Tibial nerve (tissue), 4 donors: ENCODE measurements at places on chromosomes 1 and 21.
A peak's percentile ranks its signal among the peaks of the same experiment; 100 is the strongest.

DNA sequence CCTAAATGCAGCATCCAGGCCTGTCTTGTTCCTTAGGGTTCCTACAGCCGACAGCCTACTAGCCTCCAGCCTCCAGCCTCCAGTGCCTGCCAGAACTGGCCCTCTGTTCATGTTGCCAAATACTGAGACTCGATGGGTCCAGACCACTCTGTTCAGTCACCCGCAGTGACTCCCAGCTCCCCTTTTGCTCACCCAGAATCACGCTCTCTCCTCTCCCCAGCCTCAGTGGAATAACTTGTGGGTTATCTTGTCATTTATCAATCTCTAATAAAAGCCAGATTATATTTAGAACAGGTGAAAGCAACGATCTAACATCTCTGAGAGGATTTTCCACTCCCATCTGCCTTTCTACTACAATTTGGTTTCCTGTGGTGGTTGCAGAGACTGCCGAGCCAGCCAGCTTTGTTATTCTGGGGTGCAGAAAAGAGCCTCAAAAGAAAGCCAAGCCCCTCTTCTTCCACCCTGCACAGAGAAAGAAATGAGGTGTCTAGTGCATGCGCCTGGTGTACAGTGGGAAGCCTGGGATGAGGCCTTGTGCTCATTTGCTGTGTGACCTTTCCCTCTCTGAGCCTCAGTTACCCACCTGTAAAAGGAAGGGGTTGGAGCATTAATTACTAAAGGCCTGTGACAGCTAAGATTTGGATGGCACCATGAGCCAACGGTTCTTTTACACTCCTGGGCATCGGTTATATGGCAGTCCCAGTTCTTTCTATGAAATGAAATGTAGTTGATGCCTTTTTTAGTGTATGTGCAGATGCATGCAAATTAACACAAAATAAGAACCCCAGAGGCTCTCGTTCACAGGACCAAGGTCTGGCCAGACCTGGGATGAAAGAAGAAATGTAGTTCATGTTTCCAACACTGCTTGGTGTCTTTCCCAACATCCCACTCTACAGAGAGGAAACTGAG, 42.9 kb upstream of the ID3 start:
- H3K4me1 ChIP-seq = no peaks in the 10 kb centered on the region
- no peak for DNase-seq
- no peak overlapping the region for H3K4me3 ChIP-seq
- H3K36me3 ChIP-seq = no peaks in the 10 kb centered on the region

DNA sequence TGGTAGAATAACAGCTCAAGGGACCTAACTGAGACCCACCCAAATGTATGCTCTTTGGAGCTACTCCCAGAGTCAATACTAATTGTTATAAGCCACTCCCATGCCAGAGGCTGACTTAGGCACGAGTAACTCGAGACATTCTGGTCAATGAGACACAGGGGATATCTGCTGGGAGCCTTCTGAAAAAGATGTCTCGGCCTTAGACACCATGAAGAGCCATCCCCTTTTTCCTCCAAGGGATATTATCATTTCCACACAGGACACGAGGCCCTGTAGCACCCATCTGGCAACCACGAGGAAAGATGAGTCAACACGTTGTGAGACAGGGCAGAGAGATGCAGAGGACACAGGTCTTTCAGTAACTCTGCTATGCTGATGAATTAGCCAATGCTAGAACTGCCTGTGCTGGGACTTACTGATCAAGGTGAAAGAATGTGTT, 30.7 kb downstream of the ITPKB start:
- H3K4me1 ChIP-seq = no peaks in the 10 kb centered on the region
- H3K27me3 ChIP-seq = no peaks in the 10 kb centered on the region
- no peak overlapping the region for H3K27ac ChIP-seq
- no peaks in the 10 kb centered on the region for H3K36me3 ChIP-seq

DNA sequence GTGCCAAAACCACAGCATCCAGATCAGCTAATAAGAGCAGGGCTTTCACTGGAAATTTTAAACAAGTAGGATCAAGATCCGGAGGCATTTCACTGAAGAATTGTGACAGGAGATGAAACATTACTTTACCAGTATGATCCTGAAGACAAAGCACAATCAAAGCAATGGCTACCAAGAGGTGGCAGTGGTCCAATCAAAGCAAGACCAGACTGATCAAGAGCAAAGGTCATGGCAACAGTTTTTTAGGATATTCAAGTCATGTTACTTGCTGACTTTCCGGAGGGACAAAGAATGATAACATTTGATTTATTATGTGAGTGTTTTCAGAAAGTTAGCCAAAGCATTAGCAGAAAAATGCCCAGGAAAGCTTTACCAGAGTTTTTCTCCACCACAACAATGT, 8.2 kb downstream of the ZSWIM5 start:
- H3K4me1 ChIP-seq = no peaks in the 10 kb centered on the region
- no peaks in the 10 kb centered on the region for H3K36me3 ChIP-seq
- H3K4me3 ChIP-seq = no peak overlapping the region
- DNase-seq = no peak
- no peak overlapping the region for H3K27ac ChIP-seq
- H3K27me3 ChIP-seq = no peaks in the 10 kb centered on the region

DNA sequence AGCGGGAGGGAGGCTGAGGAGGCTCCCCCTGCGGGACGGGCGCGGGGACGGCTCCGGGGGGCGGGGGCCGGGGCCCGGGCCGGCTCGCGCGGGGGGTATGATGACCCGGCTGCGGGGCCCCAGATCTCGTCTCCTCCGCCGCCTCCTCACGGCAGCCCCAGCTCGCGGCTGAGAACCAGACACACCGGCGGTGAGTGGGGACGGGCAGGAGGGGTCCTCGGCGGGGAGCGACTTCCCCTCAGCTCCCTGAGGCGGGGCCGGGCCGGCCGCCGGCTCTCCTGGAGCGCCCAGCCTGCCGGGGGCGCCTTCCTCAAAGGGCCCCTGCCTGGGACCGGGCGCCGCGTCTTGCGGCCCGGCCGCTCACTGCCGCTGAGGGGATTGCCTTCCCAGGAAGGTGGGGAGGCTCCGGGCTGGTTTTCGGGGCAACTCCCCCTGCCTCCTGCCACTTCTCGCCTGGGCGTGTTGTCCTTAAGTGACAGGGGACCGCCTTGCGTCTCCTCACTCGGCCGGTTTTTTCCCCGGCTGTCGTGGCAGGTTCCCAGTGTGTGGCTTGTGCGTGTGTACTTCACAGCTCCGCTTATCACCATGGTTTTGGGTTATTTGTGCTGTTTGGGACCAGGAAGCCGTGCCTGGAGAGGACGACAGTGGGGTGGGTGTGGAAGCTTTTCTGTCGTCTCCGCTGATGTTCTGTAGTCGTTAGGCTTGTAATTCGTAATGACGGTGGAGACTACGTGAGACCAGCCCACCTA, 800 bp downstream of the HIPK1 start:
- no peaks in the 10 kb centered on the region for H3K27me3 ChIP-seq
- no peak for DNase-seq
- peaks cover 44% of the 10 kb centered on the region for H3K4me1 ChIP-seq
- H3K36me3 ChIP-seq = no peaks in the 10 kb centered on the region

DNA sequence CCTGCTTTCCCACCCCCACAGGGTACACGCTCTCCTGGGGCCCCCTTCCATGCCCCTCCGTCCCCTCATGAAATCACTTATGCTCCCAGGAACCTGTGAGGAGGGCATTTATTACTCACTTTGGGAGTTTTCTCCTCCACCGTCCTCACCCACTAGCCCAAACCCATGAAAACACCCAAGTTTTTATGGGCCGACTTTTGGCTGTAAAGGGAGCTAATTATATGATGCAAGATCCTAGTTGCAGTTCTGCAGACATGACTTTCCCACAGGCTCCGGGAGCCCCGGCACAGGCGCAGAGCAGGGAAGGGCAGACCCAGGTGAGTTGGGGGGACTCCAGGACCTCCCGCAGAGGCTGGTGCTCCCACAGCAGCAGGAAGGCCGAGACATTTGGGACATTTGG, 29.7 kb downstream of the EPHA2 start:
- H3K4me1 ChIP-seq = no peaks in the 10 kb centered on the region
- H3K27ac ChIP-seq = peak overlapping the region; percentile 13
- H3K27me3 ChIP-seq = no peaks in the 10 kb centered on the region
- H3K4me3 ChIP-seq = no peak overlapping the region
- H3K36me3 ChIP-seq = no peaks in the 10 kb centered on the region
- DNase-seq = no peak
